ENCODE measurements at places on chromosomes 16 and 17.

DNA sequence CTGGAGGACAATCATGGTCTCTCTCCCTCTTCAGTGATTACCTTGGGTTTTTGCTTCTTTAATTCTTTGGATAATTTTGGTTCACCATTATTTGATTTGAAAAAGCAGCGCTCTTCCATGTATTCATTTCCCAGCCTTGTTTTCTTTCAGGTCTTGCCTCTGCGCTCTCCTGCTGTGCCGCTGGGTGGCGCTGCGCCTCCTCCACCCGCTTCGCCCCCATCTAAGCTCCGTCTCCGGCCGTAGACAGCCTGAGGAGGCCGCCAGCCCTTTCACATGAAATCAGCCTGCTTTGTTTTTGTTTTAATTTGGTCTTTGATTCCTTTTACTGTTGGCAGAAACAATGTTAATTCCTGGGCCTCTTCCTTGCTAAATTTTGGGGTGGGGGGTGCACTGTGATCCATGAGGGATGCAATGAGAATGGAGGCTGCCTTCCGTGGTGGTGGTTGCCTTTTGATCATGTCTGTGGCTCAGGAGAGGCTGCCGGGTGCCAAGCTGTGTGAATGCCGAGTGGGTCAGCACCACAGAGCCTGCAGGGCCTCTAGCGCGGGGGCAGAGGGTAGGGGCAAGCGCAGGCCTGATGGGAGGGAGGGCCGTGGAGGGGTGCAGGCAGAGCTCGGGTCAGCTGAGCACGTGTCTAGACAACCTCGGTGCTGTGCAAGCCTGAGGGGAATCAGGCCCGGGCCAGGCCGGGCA lies 64.1 kb downstream of the PLD6 start:
- DNase-seq, result peak; percentile 14

DNA sequence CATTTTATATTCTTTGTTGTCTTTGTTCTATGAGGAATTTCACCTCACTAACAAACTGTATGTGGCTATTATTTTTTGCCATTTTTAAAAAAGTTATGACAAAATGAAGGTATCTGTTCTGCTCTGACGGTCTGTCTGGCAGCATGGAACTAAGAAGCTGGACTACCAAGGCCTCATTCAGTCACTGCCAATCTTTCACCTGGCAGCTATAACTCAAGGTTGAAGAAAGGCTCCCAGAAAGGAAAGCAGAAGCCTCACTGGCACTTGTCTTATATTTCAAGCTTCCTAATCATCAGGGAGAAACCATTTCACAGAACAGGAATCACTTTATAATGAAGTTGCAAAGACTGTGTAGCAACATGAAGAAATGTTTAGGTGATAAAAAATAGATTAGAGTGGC lies 18.7 kb upstream of the SLC6A4 start:
- no peak for DNase-seq

- no peak for DNase-seq
Measured at GRCh38 chr16:75702242-75702641, 981 bp upstream of the DUXB start.

- no peak for DNase-seq
Measured at GRCh38 chr17:32909787-32910369, 18.1 kb upstream of the TMEM98 start.

DNA sequence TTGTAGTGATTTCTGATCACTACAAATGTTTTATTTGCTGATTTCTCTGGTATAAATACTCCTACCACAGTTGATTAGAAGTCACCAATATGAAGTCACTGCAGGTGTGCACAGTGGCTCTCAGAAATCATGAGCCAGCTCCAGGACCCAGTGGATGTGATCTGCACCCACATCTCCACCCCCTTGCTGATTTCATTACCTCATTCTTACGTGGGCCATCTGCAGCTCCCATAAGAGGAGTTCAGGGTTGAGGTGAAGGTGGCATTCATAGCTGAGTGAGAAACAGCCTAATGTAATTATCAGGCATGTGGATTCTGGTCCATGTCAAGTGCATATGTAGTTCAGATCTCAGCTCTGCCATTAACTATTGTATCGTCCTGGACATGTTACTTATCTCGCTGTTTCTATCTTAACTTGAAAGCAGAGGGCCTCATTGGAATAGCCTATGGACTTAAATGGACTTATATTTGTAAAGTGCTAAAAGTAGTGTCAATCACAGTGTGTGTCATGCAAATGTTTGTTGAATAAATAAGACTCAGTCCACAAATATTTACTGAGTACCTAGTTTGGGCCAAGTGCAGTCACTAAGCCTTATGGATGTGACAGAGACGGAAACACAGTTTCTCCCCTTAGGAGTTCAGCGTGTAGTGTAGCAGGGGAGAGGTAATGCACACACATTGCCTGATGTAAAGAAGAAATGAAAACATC lies 40.7 kb upstream of the ZKSCAN2 start:
- DNase-seq, result no peak

- DNase-seq, result no peak
Measured at GRCh38 chr17:40910441-40910841, 25.4 kb upstream of the KRT20 start.

- DNase-seq, result peak; percentile 32
Measured at GRCh38 chr16:1057252-1057932, 15.2 kb upstream of the SSTR5 start.

DNA sequence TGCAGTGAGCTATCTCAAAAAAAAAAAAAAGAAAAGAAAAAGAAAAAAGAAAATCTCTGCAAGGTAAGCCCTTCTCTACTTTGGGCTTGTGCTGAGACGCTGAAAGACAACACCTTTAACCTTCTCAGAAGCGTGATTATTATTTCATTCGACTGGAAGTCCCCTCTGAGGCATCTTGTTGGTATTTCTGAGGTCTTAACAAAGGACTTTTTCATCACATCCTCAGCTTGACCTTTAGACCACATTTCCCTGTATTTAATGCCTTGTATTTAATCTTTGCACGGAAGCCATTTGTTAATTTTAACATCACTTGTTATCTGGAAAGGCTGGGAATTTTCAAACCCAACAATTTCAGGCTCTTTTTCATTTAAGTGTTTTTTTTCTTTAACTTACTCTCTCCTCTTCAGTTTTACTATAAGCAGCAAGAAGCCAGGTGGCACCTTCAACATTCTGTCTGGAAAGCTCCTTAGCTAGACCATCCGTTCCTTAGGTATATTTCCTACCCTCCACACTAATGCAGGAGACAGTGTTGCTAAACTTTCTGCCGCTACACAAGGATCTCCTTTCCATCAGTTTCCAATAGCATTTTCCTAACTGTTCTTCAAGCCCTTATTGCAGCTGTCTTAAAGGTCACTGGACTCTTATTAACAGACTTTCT lies 10.3 kb downstream of the KCTD13 start:
- no peak for DNase-seq

GRCh38 chr17:60524463-60525327 lies 1.3 kb downstream of the APPBP2 start:
- no peak for DNase-seq

GRCh38 chr17:13619462-13619861 lies 17.7 kb upstream of the HS3ST3A1 start:
- no peak for DNase-seq

DNA sequence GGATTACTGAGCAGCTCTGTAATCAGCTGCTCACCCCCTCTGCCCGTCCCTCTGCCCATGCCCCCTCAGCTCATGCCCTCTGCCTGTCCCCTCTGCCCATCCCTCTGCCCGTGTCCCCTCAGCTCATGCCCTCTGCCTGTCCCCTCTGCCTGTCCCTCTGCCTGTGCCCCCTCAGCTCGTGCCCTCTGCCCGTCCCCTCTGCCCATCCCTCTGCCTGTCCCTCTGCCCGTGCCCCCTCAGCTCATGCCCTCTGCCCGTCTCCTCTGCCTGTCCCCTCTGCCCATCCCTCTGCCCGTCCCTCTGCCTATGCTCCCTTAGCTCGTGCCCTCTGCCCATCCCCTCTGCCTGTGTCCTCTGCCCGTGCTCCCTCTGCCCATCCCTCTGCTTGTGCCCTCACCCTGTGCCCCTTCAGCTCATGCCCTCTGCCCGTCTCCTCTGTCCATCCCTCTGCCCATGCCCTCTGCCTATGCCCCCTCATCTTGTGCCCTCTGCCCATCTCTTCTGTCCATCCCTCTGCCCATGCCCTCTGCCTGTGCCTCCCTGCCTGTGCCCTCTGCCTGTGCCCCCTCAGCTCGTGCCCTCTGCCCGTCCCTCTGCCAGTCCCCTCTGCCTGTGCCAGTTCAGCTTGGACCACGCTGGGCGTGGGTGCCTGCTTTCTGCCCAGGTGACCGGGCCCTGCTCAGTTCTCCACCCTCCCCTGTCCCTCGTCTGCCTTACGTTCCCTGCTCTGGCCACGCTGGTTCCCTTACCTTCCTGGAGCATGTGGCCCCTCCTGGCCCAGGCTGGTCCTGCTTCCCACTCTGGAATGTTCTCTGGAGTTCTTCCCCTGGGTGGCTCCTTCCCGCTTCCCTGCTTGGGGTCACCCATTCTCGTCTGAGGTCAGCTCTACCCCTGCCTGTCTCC lies 97.6 kb downstream of the NPIPB11 start:
- DNase-seq, result no peak

- DNase-seq, result no peak
Measured at GRCh38 chr16:72023962-72024361, 15.4 kb downstream of the DHODH start.

- no peak for DNase-seq
Measured at GRCh38 chr17:39655105-39655504, 10.0 kb upstream of the TCAP start.

DNA sequence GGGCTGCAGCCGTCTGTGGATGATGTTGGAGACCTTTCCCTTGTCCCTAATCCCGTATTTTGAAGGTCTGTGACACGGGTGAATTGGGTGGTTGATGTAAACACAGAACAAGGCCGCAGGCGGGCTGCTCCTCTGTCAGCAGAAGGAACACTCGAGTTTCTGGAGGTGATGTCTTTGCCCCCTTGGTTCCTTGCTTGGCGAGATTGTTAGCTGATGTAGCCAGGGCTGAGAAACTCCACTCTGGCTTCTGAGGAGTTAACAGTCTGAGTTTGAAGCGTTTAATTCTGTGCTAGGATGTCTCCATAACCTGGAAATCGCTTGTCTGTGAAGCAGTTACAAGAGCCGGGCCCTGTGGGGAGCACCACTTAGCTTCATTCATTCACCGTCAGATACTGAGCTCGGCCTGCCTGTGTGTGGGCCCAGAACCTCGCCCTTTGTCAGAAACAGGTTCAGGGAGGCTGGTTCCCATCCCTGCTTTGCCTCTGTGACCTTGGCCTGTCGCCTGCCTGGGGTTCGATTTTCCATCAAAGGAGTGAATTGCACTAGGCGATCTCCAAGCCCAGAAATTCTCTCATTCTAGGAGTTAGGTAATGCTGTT lies 1.3 kb downstream of the MAPK8IP3 start:
- no peak for DNase-seq

DNA sequence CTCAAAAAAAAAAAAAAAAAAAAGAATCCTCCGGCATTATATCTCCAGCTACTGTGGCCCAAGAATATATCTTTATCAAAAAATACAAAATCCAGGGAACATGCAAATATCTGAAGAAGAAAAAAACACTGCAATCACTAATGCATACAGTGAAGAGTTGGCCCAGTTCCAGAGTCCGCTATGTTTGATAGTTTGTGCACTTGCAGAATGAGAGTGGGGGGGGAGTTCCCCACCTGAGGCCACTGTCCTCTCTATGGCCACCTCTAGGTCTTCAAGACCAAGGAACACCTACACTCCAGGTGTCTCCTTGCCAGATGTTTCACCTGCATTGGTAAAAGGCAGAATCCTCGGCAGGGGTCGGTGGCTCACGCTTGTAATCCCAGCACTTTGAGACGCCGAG lies 4.0 kb downstream of the ZNF785 start:
- DNase-seq, result no peak

DNA sequence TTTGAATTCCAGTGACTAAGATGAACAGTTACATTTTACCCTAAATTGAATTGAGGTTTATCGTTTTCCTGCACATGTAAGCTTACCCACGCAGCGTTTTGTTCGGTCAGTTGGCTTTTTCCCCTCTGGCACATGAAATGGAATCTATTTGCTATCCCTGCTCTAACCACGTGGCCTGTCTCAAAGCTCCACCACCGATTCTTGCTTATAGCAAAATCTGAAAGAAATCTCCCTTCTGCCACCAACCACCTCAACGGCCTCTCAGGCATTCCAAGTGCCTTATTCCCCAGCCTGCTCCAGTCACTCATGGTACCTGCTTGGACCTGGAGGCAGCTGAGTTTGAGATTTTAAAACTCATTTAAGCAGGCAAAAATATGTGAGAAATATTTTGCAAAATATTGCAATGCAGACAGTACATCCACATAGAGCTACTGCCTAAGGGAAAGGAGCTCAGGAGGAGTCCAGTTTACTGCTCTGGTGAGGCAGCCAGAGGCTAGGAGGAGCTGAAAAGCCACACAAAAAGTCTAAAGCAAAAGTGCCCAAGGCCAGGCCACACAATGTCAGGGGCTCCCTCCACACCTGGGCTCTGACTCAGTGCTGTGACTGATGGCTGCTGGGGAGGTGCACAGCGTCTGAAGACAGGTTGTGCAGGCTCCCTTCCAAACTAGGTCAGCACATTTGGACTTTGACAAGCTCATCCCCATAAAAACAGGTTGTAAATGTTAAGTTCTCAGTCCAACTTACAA lies 26.4 kb downstream of the ARHGAP17 start:
- no peak for DNase-seq

- no peak for DNase-seq
Measured at GRCh38 chr16:81838794-81839193, 59.7 kb downstream of the PLCG2 start.

GRCh38 chr16:3963203-3963602 lies 82.7 kb upstream of the CREBBP start:
- DNase-seq, result peak; percentile 59

GRCh38 chr17:57275071-57275764 lies 18.9 kb downstream of the MSI2 start:
- no peak for DNase-seq

- DNase-seq, result no peak
Measured at GRCh38 chr16:80120899-80121521, 419.8 kb upstream of the DYNLRB2 start.

GRCh38 chr17:956905-957304 lies 22.7 kb downstream of the NXN start:
- no peak for DNase-seq

GRCh38 chr16:85104821-85105391 lies 7.4 kb downstream of the CIBAR2 start:
- DNase-seq, result no peak

GRCh38 chr17:29090108-29090507 lies 47.2 kb downstream of the PIPOX start:
- DNase-seq, result no peak

DNA sequence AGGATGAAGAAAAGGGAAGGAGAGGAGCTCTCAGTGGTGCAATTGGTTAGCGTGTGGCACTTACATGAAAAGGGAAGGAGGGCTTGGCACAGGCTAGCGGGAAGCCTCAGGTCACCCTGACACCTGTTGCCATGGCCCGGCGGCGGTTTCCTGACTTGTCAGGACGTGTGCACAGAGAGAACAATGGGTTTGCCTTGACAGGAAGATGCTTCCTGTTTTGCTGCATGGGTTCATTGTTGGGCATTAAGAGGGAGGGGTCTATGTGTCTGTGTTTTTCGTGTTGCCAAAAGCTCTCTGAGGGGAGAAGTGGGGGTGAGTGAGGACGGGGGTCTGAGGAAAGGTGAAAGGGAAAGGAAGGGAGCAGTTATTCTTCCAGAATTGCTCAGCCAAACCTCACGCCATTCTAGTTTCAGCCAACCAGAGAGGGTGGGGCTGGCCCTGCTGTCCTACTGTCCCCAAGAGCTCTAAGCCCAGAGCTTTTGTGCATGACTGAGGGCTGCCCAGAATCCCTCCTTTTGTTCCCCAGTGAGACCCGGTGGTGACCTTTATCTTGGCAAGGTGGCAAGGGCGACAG lies 17.1 kb upstream of the CCR7 start:
- peak; percentile 81 for DNase-seq

GRCh38 chr17:79581324-79581932 lies 29.4 kb downstream of the RBFOX3 start:
- no peak for DNase-seq

- DNase-seq, result peak; percentile 31
Measured at GRCh38 chr17:15944759-15945526, at the start of gene ADORA2B. TSS of gene ADORA2B (plus strand) at chr17:15945130. CDS start at chr17:15945249, 119 bp downstream.
